ENCODE measurements at places on chromosomes 7 and 10.

GRCh38 chr7:28411876-28412662 lies at the start of gene CREB5:
CREB5 (plus strand) TSS chr7:28412518; CDS start chr7:28412915, 397 bp downstream.
- DNase-seq, result no peak

DNA sequence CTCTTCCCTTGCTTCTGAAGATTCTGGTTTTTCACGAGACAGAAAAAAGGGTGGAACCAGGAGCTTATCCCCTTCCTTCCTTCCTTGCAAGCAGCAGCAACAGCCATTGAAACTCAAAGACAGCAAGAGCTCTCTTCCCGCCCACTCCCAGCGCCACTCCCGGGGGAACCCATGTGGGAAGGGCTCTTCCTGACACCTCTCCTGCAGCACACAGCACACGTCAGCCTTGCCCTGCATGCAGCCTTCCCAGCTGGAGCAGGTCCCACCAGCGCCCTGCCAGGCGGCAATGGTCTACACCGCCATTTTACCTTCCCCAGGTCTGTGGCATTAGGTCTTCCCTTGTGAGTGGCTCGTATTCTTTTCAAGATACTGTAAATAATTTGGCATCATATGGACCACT lies 161.8 kb downstream of the MGMT start:
- no peak for DNase-seq

DNA sequence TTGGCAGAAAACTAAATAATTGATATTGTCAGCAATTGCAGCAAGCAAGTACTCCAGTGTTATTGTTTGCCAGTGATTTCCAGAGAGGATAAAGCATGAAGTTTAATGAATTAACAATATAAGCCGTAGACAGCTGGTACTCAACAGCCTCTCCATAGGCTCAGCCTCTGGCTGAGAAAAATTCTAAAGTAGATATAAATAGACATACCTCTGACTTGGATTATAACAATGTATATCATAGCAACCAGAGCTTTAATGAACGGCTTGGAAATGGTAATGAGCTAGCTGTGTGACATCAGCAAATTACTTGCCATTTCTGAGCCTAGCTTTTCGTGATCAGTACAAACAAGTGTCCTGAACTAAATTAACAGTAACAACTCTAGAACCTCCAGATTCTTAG lies 1055.4 kb upstream of the AUTS2 start:
- no peak for DNase-seq

DNA sequence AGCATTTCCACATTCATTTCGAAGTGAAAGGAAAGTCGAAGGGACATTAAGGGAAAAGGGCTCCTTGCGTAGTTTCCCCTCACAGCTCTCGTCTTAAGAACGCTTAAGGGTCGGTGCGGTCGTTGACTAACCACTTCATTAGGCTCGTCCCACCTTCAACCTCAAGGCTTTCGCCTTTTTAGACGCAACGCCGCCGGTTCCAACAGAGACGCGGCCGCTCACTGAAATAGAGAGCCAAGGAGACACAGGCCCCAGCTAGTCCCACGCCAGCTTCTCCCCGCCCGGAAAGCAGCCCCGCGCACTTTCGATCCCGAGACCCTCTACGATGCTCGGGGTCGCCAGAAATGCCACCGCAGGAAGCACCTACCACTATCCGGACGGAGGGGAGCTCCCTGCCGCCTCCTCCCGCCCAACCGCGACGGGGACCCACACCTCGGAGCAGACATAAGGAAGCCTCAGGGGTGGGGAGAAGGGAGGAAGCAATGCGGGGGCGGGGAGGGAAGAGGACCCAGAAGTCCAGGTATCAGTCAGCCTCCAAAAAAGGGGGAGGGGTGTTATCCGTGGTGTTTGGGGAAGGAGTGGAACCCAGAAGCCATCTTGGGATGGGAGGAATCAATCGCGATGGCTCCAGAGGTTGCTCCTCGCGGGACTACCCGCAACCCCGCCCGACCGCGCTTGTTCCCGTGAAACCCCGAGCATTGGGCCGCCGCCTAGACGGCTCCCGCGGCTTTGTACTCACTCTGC lies 559 bp downstream of the TRA2A start:
- DNase-seq, result peak; percentile 74

GRCh38 chr10:44786286-44786850 lies 124.8 kb upstream of the TMEM72 start:
- no peak for DNase-seq

Measured in Right ventricle myocardium inferior (tissue), 1 donor.